Hematopoietic multipotent progenitor cell treated with erythropoietin and hydrocortisone succinate and interleukin-3 and kit ligand, for 15 days (in vitro differentiated cells): ENCODE measurements at places on chromosomes 16 and 17.
A peak's percentile ranks its signal among the peaks of the same experiment; 100 is the strongest.

GRCh38 chr17:37643869-37644268, 623 bp upstream of the DDX52 start:
- DNase-seq: no peak

DNA sequence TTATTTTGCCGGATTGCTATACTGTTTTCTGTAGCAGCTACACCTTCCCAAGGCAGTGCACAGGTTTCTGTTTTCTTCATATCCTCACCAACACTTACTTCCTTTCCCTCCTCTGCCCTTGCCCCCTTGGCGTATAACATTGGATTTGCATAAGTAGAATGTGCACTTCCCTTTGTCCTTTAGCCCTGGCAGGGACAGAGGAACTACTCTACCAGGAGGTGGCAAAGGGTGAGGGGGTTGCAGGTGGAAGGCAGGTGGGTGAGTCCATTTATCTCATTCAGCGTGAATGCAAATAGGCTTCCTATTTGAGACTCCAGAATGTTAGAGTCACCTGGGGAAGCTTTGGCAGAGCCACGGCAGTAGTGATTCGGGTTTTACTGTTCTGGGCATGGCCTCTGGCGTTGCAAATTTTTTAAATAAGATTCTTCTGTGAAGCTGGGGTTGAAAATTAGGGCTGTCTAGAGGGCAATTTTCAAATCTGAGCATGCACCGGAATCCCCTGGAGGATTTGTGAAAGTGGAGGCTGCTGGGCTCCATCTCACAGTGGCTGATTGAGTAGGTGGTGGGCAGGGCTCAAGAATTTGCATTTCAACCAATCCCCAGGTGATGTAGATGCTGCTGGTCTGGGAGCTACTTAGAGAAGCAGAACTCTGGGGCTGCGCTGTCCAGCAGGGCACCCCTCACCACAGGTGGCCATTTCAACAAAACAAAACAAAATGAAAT, 84.7 kb downstream of the PLCG2 start:
- DNase-seq: no peak

GRCh38 chr16:56362706-56363105, 62.6 kb downstream of the AMFR start:
- no peak for DNase-seq

DNA sequence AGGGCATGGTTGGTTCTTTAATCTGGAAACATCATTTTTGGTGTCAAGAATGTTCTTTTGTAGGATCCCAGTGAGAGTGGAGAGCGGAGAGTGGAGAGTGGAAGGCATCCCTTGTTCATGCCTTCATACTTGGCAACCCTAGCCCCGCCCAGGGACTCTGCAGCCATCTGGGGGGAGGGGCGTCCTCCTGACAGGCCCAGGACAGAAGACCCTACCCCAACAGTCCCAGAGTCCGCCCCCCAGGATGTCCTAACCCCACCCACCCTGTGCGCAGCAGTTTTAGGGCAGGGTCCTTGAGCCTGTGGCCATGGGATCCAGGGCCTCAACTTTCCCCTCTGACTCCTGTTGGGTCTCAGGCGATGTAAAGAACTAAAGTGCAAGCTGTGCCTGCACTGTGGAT, 4.5 kb downstream of the SLC26A11 start:
- DNase-seq: no peak

DNA sequence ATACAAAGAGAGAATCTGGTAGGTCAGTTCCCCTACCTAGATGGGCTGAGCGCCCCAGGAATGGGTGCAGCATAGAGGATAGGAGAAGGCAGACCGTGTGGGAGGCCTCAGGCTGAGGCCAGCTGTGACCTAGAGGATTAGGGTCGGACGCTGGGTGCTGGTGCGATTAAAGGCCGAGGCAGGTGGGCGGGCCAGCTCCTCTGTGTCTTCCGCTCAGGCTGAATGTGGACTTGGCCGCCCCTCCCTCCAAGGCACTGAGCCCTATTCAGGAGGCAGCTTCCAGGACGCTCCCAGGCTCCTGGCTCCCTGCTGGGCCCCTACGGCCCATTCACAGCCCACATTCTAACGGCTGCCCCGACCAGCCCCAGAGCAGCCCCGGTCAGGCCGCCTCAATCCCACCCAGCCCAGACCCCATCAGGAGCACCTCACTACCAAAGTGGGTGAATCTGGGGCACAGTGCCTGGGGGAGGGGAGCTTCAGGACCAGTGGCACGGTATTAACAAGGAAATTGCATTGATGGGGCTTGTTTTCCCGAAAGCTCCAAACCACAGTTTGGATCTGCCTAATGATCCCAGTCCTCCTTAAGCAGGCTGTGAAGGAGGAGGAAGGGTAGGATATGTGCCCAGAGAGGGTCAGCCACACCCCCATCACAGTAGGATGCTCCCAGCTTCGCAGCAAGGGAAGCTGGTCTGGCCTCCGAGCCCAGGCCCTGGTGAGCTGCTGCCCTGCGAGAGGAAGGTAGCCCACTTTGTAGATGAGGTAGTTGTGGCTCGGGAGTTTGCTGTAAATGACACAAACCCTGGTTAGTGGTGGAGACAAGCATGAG, 14.5 kb downstream of the RHBDL3 start:
- no peak for DNase-seq

DNA sequence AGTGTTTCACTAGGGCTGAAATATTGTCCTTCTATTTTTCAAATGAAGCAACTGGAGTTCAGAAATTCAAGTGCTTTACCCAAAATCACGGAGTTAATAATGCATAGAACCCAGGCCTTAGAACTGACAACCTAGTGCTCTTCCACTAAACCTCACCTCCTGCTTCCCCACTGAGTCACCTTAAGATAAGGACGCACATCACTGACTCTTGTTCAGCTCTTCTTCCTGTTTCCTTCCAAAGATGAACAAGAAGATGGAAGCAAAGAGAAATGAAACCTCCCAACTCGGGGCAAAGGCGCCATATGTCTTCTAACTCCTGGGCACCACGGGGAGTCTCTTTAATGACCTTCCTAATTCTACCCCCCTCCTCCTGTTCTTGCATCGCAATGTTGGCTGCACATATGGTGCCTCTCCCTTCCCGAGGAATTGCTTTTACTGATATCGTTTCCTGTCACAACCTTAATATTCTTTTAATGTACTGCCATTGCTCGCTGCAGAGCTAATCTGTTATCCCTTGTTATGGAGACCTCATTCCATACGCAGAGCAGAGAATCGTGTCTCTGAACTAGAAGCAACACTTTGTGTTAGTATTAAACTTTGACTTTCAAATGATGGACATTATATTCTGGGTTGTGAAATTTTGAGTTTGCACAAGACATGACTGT, 591.4 kb downstream of the TMEM114 start:
- DNase-seq: no peak

- no peak for DNase-seq
These were observed 11.3 kb downstream of the PLCD3 start for GRCh38 chr17:45121055-45121454.

DNA sequence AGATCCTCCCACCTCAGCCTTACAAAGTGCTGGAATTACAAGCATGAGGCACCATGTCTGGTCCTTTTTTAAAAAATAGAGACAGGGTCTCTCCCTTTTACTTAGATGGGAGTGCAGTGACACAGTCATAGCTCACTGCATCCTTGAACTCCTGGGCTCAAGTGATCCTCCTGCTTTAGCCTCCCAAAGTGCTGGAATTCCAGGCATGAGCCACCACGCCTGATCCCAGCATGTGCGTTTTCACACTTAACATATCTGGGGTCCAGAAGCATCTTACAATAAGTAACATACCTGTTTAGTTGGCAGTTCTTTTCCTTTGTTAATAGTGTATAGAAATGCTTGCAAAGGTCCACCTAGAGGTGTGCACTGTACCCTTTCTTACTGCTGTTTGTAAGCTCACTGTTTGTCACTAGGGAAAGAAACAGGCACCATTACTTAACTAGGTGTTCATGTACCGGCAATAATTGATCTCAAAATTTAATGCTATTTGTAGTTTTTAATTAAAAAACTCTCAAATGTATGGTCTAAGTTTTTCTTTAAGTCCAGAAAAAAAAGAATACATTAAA, 221.7 kb downstream of the RPTOR start:
- DNase-seq: no peak

DNA sequence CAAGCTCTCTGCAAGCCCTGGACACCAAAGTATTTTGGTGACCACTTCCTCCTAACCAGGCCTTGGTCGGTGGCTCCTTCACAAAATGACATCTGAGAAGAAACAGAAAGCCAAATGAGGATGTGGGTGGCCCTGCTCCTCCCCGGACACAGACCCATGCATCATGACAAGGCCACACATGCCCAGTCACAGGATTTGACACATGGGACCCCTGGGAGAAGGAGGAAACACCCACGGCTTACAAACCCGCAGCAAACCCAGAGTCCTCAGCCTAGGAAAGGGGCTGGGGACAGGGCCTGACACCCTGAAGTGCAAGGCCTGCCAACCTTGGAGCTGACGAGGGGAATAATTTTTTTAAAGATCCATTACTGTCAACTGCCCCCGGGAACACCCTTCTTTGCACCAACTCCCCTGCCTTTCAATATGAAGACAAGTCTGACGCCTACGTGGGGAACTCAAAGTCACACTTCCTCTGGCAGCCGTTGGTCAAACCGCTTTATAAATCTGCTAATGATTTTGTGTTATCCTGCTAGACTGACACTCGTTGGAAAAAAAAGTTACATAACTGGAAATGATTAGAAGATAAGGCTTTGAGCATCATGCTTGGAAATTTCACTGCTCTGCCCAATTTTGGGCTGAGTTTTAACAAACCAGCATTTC, 41.3 kb downstream of the GAS7 start:
- DNase-seq: no peak

DNA sequence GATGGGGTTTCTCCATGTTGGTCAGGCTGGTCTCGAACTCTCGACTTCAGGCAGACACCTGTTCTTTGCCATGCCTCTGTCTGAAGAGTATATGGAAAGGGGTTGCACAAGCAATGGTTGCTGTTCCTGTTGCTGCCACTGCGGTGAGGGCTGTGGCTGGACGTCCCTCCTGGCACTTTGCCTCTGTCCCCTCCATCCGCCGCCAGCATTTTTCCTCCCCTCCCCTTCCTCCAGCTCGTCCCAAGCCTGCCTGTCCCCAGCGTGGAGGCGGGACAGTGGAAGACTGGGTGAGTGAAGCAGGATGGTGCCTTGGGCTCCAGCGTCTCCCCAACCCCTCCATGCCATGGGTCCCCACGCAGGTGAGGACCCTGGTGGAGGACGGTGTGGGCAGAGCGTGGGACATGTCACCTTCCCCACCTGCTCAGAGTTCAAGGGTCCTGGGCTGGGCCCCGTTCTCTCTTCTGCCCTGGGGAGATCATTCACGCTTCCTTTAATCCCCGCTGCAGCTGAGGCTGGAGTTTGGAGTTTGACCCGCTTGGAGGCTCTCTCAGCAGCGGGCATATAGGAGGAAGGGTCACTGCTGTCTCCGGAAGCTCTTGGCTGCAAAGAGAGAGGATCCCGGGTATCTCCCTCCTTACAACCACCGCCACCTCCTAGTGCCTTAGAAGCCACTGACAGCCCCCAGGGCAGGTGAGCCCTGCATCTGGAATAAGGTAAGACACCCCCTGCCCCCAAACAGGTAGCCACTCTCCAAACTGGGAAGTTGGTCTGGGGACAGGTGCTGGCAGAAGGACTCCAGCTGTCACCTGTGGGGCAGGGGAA, at the start of gene SLC5A11:
Gene SLC5A11, plus strand, starts transcription at position 238 of the 822 bp plus-strand sequence. CDS start 12,681 bp downstream, outside the sequence.
- DNase-seq: no peak

DNA sequence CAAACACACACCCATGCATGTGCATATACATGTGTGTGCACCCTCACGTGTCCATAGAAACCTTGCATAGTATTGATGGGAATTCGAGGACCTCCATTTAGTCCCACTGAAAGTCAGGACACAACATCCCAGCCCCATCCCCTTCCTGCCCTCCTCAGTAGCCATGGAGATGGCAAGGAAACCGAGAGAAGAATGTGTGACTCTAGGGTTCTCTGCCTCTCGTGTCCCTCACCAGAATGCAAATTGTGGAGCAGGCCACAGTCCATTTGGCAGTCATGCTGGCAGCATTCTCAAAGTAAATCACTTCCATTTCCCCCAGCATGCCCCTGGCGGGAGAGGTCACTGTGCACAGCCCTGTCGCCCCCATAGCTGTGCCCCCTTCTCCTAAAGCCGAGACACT, 141.1 kb downstream of the MSI2 start:
- no peak for DNase-seq

GRCh38 chr16:8931859-8932258, 31.8 kb downstream of the USP7 start:
- peak; percentile 45 for DNase-seq

DNA sequence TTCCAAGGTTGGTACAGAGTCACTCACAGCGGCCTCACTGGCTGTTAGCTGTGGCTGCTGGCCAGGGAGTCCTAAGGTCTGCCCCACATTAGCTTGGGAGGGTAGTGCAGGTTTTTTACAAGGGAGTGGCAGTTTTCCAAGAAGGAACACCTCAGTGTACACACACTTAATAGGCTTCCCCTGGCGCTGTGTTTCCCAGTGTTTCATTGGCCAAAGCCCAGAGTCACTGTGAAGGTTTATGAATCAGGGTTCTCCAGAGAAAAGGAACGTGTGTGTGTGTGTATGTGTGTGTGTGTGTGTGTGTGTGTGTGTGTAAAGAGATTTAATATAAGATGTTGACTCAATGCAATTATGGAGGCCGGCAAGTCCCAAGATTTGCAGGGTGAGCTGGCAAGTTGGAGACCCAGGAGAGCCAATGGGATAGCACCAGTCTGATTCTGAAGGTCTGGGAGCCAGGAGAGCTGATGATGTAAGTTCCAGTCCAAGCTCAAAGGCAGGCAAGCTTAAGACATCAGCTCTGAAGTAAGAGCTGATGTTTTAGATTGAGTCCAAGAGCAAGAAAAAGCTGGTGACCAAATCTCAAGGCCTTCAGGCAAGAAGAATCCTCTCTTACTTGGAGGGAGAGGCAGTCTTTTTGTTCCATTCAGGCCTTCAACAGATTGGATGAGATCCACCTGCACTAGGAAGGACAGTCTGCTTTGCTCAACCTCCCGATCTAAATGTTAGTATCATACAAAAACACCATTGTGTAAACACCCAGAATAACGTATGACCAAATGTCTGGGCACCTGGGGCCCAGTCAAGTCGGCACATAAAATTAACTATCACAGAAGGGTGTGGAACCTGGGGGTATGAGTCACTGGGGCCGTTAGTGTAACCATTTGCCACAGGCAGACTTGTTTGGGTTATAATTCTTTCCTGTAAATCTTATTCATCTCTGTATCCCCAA, 206.8 kb downstream of the PRKCA start:
- DNase-seq: peak; percentile 12

- DNase-seq: no peak
These were observed 18.4 kb upstream of the MRPS23 start for GRCh38 chr17:57868007-57868909.

DNA sequence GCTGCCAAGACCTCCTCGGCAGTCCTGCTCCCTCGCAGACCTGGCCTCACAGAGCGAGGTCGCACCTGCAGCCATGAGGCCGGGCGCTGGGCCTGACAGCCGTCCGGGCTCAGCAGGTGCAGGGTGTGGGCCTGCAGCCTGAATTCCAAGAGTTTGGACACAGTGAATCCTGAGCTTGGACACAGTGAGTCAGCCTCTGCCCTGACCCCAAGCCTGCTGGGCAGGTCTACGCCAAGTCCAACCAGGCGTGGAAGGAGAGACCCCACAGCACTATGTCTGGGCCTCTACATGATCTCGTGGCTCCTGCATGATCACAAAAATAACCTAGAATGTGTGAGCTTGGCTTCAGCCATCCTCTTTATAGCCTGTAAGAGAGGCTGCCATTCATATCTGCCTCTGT, 121.0 kb downstream of the C16orf95 start:
- DNase-seq: no peak

- DNase-seq: no peak
These were observed 40.0 kb downstream of the MRPS23 start for GRCh38 chr17:57809879-57810278.
